ENCODE measurements at places on chromosomes 1 and 21. TPM values are rescaled to one million over a fixed set of nuclear protein-coding genes. Genes with fewer than 3 reads are reported as not detected.

GRCh38 chr1:155250633-155251449 is 4.4 kb downstream of the ENTREP3 start:
- DNase-seq, result peak; percentile 98

The NUCKS1 gene
- 36.4 TPM for total RNA-seq

The TINAGL1 gene
- total RNA-seq, result not detected

GRCh38 chr1:10676963-10677362 is 119.5 kb downstream of the CASZ1 start:
- DNase-seq, result no peak

GRCh38 chr1:196094821-196095220 is 513.4 kb downstream of the KCNT2 start:
- DNase-seq, result no peak

DNA sequence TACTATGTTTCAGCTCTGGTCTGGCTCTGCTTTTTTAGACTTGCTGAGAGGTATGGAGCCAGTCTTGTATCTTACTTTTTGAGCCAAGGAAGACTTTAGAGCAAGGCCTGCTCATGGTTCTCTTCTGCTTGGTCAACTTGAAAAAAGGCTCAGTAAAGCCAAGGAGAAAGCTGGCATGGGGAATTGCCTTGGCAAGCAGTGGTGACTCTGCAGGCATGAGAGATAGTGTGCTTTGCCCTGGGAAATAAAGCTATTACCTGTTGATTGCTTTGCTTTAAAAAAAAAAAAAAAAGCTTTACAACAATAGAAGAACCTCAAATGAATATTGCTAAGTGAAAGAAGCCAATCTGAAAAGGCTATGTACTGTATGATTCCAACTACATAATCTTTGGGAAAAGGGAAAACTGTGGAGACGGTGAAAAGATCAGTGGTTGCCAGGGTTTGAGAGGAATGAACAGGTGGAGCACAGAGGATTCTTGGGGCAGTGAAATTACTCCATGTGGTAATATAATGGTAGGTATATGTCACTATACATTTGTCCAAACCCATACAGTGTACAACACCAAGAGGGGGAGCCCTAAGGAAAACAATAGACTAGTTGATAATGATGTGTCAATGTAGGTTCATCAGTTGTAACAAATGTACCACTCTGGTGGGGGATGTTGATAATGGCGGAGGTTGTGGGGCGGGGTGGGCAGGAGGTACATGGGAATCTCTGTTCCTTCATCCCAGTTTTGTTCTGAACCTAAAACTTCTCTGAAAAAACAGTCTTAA is 87.6 kb downstream of the HMCN1 start:
- peak; percentile 59 for DNase-seq

The FCRL6 gene
- total RNA-seq, result not detected

The IGSF9 gene
- not detected for total RNA-seq

DNA sequence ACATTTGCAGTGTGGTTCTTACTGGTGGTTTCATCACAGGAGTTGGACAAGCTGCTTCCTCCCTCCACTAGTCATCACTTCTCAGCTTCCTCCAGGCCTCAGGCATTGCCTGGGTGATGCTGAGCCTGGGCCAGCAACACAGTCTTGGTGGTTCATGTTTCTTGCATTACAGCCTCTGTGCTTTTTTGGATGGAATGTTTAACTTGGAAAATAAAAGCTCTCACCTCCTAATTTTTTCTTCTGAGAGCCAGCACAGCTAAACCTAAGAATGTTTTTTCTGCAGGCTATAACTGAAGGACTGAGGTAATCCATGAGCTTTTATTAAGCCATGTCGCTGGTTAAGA is 66.1 kb upstream of the RHOU start:
- no peak for DNase-seq

The SMIM34 gene
- total RNA-seq, result not detected

- no peak for DNase-seq
Observed at GRCh38 chr1:160491017-160491416, 32.0 kb downstream of the SLAMF6 start.

GRCh38 chr1:44217809-44218410 is 4.6 kb downstream of the DMAP1 start:
- DNase-seq, result peak; percentile 89

The CRYAA gene
- total RNA-seq, result not detected

DNA sequence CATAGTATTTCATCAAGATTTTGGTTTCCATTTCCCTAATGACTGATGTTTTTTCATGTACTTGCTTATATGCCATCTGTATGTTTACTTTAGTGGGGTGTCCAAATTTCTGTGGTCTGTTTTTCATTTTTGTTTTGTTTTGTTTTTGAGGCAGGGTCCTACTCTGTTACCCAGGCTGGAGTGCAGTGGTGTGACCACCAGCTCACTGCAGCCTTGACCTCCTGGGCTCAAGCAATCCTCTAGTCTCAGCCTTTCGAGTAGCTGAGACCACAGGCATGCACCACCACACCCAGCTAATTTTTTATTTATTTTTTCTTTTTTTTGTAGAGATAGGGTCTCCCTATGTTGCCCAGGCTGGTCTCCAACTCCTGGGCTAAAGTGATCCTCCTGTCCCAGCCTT is 378.0 kb upstream of the VAMP3 start:
- DNase-seq, result no peak

The PPCS gene
- total RNA-seq, result 100 TPM

- no peak for DNase-seq
Observed at GRCh38 chr21:18989953-18990495, 586.4 kb upstream of the TMPRSS15 start.

GRCh38 chr1:199741586-199741985 is 285.9 kb upstream of the NR5A2 start:
- DNase-seq, result no peak

GRCh38 chr21:42563261-42563660 is 49.6 kb downstream of the SLC37A1 start:
- no peak for DNase-seq

DNA sequence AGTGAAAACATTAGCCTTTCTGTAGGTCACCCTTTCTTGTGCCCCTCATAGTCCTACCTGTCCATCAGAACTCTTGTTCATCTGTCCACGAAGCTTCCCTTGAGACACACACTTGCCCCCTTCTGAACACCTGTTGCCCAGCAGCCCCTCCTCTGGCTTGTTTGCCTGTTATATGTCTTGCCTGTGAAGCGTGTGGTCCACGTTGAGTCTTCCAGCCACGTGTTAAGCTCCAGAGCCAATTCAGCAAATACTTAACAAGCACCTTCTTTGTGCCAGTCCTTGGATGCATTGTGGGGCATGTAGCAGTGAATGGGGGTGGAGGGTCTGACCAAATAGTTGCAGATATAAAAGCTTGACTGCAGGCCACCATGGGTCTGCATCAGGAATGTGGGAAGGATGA is 66.6 kb downstream of the MAN1C1 start:
- DNase-seq, result no peak

The DTL gene
- 10.4 TPM for total RNA-seq

The FNBP1L gene
- total RNA-seq, result 0.41 TPM

GRCh38 chr1:24779689-24780464 is 34.6 kb downstream of the CLIC4 start:
- DNase-seq, result peak; percentile 52

GRCh38 chr1:48726139-48726538 is 50.6 kb downstream of the BEND5 start:
- DNase-seq, result no peak

DNA sequence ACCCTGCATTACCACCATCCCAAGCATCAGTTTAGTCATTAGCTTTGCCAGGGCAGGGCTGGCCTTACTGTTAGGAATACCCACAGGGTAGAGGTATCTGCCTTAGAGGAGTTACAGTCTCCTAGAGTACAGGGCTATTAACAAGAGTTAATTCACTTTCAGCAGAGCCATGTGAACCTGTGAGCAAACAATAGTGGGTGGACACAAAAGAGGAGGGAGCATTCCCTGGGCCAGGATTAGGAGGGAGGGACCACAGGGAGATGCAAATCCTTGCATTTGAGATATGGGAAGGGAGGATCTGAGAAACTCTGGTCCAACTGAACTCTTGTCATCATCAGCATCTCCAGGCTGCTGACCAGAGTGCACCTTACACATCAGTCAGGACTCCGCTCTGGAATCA is 51.1 kb upstream of the IGSF21 start:
- no peak for DNase-seq

GRCh38 chr1:54153535-54154439 is 987 bp upstream of the CDCP2 start:
- no peak for DNase-seq

The S100A14 gene
- not detected for total RNA-seq

DNA sequence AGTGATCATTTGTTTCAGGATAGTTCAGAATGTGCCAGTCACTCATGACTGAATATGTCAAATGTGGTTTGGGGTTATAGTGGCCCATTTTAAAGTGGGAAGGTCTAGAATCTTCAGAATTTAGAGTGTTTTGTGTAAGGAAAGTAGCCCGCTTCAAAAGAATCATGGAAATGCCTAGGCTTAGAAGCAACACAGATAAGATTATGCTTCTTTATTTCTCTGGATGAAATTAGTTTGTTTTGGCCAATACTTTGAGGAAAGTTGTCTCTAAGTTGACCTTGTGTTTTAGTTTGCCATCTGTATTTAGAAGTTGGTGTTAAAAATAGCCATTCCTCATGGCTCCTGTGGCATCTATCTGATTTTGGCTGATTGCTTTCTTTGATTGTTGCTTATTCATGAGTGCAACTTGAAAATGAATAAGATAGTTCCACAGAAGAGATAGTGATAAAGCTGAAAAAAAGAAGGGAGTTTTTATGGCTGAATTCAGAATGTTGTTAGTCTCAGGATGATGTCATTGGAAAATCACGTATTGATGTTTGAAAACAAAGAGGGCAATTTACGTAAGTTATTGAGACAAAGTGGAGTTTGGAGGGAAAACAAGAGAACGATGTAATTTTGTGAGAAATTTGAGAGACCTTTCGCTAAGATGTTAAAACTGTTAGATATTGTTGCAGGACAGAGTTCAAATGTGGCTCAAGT is 71.9 kb downstream of the PLA2G4A start:
- DNase-seq, result no peak

The SOD1 gene
- 275 TPM for total RNA-seq

- no peak for DNase-seq
Observed at GRCh38 chr1:34147301-34147700, 17.7 kb downstream of the CSMD2 start.

GRCh38 chr1:44609412-44609767 is 64.9 kb downstream of the TMEM53 start:
- DNase-seq, result peak; percentile 79

GRCh38 chr1:15417059-15417934 is 7.6 kb downstream of the EFHD2 start:
- DNase-seq, result peak; percentile 26

The APOBEC4 gene
- total RNA-seq, result not detected

- no peak for DNase-seq
Observed at GRCh38 chr1:2336499-2336898, 54.9 kb downstream of the MORN1 start.

DNA sequence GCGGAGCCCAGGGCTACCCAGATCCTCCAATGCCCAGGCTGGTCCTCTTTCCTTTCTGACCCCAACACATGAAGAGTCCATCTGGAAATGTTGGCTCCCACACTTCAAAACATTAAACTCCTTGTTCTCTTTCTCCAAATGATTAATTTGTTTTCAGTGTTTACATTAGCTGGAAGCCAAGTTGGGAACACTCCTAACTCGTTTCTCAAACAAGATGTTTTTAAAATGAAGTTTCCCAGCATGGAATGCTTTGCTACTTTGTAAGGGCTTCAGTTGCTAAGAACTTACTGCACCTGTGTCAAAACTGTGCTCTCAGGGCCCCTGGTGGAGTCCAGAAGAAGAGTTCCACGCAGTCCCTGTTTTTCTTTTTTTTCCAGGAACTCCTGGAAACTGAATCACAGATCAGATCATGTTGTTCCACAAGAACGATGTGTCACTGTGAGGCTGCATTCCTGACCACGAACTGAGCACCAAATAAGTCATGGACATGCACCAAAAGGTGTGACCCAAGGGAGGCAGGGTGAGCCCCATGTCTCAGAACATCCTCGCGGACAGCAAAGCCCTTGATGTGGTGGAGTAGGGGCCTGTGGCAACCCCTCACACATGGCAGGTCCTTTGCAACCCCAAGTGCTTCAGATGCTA is 257.3 kb downstream of the KCNJ6 start:
- DNase-seq, result no peak

- peak; percentile 90 for DNase-seq
Observed at GRCh38 chr1:171188388-171189266, 3.5 kb downstream of the FMO2 start.

The S100A9 gene
- not detected for total RNA-seq

DNA sequence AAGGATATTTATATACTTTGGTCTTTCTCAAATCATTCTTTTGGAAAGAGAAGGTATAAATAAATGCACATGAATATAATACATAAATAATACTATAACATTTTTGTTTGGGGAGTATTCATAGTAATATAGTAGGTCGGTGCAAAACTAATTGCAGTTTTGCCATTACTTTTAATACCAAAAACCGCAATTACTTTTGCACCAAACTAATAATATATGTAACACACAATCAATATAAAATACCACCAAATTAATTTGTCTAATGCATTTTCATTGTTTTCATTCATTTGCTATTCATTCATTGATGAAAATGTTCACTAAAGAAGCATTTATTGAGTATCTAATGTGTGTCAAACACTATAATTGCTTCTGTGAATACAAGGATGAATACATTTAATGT is 219.0 kb downstream of the RWDD3 start:
- no peak for DNase-seq

DNA sequence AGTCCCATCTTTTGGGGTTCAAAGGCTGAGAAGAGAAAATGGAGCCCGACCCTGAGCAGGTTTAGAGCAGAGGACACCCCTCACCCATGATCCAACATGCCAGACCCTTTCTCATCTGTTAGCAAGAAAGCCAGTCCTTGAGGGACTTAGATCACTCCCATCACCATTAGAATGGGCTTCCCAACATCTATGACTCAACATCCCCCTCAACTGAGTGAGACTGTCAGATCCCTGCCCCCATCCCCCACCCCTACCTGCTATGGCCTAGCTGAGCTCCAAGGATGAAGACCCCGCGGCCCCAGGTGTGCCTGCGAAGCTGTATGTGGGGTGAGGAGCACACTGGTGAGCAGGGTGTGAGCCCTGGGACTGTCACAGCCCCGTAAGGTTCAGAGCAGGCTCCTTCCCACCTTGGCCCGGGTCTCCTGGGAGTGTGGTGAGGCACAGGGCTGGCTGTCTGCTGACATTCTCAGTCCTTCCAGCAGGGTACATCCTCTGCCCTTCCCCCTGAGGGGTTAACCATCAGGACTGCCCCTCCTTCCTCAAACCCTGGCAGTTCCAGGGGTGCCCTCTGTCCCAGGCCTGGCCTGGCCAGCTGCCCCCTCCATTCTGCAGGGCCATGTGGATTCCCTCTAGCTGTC is 21.4 kb upstream of the BLACAT1 start:
- DNase-seq, result no peak

DNA sequence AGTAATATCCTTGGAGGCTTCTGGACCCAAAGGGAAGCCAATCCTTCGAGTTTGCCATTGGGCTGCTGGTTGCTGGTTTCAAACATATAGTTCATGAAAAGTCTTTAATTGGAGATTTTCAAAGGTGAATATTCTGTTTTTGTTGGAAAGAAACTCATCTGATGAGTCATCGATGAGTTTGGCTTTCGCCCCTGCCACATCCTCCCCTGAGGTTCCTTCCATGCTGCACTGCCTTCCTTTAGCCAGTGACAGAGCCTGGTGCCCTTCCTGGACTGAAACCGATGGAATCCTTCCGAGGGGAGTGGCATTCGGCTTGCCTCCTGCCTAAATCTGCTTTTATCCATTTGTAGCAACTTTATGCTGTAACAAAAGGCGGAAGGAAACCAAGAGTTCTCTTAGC is 550.0 kb downstream of the KIF26B start:
- DNase-seq, result no peak

Measured in Karpas-422 (cell line).